ENCODE measurements at places on chromosomes 7 and 10.

GRCh38 chr7:52154382-52154781 is 837.8 kb upstream of the COBL start:
- DNase-seq = no peak

DNA sequence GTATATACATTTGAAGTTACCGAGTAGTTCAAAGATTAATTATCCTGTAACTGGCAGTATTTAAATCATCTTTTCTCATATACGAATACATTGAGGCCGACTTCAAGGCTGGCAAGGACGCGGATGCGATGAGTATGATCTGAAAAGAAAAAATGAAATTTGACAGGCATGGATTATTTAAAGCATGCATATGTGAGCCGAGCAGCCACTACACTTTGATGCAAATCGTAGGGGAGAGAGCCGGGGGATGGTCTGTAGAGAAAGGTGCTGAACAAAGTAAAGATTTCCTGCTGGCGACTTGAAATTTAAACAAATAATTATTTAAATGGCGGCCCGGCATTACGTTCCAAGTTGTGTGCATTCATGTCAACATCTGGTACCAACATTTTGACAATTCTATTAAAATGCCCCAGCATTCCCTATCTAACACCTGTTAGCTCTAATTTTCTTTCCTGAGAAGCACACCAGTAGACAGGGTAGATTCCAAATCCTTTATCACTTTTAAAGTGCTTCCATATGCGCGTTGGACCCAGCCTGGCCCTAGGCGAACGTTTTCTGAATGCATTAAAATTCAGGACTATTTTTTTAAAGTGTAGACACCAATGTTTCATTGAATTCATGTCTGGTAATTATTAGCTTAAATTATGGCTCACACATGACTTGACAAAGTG is 188.7 kb downstream of the EMX2 start:
- no peak for DNase-seq

- DNase-seq = peak; percentile 88
Measured at GRCh38 chr7:32892521-32893206, 1.1 kb upstream of the KBTBD2 start.

DNA sequence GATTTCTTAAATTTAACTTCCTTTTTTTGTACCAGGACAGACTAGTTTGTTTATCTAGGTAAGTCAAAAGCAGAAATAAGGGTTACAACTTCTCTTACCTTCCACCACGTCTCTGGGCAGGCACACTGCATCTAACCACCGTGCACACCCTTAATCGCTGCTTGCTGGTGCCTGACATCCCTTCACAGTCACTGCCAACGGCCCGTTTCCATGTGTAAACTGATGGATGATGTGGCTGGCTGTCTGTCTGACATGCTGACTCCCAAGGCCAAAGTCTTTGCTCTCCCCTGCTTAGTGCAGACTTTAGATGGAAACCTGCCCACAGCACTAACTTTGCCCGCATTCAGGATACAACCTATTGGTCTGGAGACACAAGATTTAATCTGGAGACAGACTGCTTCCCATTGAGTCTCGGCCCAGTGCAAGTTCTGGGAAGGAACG is 1.1 kb downstream of the TMEM273 start:
- DNase-seq = no peak

DNA sequence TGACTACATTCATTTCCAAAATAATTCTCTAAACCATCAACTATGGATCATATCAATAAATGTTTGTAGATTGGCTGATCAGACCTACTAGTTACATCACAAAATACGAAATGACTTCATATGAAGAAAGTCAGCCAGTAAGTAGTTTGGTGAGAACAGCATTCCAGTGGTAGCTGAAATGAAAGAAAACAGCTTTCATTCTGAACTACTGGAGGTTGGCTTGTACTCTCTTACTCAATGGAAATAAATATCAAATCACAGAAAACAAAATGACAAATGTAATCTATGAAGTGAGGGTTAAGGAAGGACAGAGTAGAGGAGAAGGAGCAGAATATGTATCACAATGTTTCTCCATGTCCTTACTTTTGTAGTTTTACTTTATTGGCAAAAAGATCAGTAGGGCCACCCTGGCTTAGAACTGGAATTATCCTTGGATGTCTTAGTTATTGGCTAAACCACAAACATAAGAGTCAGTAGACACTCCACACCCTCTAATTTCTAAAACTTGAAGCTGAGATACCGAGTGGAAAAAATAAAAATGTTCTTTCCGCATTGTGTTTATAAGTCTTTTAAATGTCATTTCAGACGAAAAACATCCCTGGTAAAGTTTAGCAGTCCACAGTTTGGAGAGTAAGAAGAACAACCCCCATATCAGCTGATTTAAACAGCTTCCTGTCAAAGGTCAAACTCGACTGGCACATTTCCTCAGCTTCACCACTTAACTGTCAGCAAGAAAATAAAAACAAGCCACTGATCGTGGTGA is 74.0 kb upstream of the DGKI start:
- no peak for DNase-seq

DNA sequence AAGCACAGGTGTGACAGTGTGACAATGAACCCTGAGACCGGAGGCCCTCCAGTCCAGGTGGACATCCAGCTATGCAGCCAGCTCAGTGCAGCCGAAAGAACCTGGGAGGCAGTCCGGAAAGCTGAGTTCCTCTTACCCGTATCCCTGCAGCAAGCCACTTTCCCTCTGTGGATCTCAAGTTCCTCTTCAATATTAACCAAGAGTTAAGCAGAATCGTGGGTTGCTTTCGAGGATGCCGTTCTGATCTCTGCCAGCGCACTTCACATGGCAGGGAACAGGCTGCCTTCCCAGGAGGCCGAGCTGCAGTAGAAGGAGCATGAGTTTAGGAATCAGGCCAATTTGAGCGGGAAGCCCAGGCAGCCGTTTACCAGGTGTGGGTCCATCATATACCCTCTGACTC is 591.6 kb downstream of the SDK1 start:
- no peak for DNase-seq

DNA sequence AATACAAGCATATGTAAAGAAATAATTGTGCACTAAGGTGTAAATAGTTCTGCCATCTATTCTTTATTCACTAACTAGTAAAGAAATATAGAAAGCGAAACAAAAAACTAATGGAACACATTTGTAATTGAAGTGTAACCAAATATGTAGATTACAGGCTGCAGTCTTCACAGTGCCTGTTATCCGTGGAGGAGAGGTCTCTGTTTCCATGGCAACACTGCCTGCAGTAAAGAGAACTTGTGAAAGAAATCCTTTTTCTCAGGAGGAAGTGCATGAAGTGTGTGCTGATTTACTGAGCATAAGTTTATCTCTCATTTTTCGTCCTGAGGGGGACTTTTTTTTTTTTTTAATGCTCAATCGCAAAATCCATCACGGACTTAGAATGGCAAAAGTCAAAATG is 102.5 kb downstream of the APBB1IP start:
- no peak for DNase-seq
